Neural crest cell (in vitro differentiated cells): ENCODE measurements at places on chromosomes 11 and 22. TPM values are rescaled to one million over a fixed set of nuclear protein-coding genes. Genes with fewer than 3 reads are reported as not detected.
A peak's percentile ranks its signal among the peaks of the same experiment; 100 is the strongest.

Gene JHY
- total RNA-seq, result 1.9 and 2.3 TPM in 2 replicates

Gene KCNJ1
- not detected in 2 replicates for total RNA-seq

DNA sequence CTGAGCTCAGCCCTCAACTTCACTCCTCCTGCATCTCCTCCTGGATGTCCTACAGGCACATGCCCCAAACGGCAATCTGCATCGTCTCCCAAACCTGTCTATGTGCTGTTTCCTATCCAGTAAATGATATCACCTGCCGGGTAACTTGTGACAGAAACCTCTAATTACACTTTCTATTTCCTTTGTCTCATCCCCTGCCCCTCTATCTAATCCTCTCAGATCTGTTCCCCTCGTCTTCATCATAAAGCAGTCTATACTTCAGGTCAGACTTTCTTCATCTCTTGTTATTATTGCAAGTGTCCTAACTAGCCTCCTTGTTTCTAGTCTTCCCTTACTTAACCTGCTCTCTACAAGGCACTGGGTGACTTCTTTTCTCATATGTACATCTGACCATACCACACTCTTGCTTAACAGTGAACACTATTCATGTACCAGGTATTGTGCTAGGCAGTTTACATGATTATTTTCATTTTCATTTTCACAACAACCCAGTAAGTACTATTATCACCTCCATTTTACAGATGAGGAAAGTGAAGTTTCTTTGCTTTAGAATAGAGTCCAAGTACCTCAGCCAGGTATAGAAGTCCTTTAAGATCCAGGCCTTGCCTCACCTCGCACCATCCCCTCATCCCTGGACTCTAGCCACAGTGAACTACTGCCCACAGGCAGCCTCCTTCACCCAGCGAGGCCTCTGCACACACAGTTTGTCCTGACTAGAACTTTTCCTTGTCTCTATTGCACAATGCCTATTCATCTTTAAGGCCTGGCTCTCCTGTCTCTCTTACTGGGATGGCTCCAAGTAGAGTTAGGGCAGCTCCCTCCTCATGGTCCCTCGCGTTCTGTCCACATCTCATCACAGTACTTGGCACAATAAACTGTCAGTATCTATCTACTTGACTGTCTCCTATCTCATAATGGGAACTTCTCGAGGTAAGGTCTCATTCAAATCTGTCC is 22.1 kb upstream of the UCP3 start:
- DNase-seq, result no peak

DNA sequence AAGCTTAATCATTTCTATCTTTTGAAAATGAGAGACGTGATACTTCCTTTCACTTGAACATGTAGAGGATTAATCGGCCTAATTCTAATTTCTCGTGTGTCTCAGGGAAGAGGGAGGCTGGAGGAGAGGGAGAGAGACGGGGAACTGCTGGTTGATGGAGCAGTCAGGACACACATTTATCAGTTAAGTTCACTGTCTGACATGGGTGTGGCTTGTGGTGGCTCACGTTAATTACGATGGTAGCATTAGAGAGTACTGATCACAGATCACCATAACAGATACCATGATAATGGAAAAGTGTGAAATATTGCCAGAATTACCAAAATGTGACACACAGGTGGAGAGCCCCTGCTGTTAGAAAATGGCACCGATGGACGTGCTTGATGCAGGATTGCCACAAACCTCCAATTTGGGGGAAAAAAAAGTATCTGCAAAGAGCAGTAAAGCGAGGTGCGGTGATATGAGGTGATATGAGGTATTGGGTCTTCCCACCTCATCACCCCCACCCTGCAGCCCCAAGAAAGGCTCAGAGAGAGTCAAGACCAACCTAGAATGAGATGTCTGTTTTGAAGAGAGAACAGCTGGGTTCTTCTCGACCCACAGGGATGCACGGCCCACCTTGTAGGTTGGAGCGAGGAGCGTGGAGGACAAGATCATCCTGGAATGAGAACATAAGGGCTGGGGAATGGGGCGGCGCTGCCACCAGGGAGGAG is 19.7 kb downstream of the ZBED4 start:
- DNase-seq, result no peak

DNA sequence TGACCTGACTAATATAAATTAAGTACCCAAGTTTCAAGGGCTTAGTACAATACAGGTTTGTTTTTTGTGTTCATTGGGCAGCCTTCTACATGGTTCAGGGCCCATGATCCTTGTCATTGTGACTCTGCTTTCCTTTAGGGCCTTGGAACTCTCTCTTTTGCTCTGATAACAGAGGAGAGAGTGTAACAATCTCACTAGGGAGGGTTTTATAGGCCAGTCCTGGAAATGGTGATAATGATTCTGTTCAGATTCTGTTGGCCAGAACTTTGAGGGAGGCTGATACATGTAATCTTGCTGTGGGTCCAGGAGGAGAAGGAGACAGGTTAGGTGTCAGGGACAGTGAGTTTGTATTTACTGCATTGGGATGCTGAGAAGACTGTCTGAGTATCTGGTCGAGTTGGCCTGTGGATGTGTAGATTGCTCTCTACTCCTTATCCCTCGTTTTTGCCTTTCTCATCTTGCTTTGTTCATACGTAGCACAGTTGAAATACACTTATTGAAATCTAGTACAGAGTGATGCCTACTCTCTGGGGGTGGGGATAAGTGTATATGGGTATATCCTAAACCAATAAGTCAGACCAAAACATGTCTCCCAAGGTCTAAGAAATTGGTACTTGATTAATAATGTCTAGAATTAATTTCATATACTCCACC is 37.5 kb upstream of the HEPHL1 start:
- DNase-seq, result no peak

GRCh38 chr11:23840872-23841271 is 656.0 kb upstream of the LUZP2 start:
- DNase-seq, result no peak

DNA sequence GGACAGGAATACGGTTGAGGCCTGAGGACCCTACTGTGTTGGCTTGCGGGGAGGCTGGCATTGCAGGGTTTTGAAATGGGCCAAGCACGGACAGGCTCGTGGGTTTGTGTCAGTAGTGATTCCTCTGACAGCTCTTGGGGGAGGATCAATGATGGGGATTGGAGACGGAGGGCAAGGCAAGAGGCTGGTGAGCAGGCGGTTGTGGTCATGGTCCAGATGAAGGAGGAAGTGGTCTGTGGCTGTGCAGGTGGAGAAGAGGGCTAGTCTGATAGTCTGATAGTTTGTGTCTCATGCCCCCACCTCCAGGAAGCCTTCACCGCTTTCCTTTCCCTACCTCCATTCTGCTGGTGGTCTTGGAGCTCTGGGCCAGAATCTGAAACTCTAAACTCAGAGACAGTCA is 3.0 kb downstream of the MAFF start:
- DNase-seq, result no peak

Gene PRDM11
- 13.1 and 15.2 TPM in 2 replicates for total RNA-seq

Gene VPREB3
- not detected in 2 replicates for total RNA-seq

- peak; percentile 9 for DNase-seq
Measured at GRCh38 chr11:26297189-26297975, 34.5 kb upstream of the ANO3 start.

DNA sequence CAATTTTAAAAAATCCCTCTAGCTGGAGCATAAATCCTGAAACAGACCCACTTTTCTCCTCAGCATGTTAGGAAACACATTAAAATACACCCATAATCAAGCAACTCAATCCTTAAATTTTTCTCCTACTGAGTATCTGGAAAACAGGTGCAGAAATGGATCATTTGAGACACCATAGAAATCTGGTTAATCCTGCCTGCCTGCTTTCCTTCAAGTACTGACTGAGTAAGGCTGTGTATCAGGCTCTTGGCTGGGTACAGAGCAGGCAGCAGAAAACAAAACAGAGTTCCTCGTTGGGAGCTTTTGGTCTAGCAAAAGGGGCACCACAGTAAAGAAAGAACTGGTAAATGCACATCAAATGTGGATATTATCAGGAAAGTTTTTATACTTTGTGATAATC is 1.9 kb downstream of the KCNQ1OT1 start:
- no peak for DNase-seq

Gene GVQW3
- total RNA-seq, result 13.8 and 13.9 TPM in 2 replicates

GRCh38 chr11:64204464-64204989 is 2.0 kb upstream of the FERMT3 start:
- peak; percentile 49 for DNase-seq

- DNase-seq, result no peak
Measured at GRCh38 chr11:133966172-133966651, 9.4 kb upstream of the IGSF9B start.

Gene OR51B4
- not detected in 2 replicates for total RNA-seq

Gene INPP5J
- total RNA-seq, result 4.5 and 4.7 TPM in 2 replicates

DNA sequence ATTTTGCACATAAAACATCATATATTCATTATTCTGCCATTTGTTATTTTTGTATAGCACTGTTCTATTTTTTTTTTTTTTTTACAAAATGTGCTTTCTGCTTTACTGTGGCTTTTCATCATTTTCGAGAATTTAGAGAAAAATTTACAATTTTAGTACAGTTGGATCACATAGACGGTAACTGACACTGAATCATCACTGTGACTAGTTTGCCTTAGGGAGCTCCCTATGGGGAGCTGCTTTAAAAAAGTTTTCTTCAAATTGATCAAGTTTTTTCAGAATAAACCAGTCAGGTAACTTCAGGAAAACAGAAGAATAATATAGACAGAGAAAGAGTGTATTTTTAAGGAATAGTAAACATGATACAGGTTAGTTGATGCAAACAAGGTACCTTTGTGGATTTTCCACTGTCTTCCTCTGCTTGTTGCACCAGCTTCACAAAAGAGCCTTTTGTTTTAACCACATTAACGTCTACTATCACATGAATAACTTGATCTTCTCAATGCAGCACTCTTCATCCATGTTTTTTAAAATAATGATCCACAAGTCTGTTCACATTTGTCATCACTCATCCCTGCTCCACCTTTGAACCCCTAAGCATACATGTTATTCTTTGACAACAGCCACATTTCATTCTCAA is 327.0 kb downstream of the DYNC2H1 start:
- DNase-seq, result no peak

- no peak for DNase-seq
Measured at GRCh38 chr11:15884777-15885540, 471.4 kb downstream of the SOX6 start.

Gene NECTIN1
- 44.6 and 49.2 TPM in 2 replicates for total RNA-seq

Gene CNGA4
- 0.16 TPM in 1 of 2 replicates, not detected in the other for total RNA-seq

Gene TRIM6
- total RNA-seq, result 11.8 and 13.7 TPM in 2 replicates

DNA sequence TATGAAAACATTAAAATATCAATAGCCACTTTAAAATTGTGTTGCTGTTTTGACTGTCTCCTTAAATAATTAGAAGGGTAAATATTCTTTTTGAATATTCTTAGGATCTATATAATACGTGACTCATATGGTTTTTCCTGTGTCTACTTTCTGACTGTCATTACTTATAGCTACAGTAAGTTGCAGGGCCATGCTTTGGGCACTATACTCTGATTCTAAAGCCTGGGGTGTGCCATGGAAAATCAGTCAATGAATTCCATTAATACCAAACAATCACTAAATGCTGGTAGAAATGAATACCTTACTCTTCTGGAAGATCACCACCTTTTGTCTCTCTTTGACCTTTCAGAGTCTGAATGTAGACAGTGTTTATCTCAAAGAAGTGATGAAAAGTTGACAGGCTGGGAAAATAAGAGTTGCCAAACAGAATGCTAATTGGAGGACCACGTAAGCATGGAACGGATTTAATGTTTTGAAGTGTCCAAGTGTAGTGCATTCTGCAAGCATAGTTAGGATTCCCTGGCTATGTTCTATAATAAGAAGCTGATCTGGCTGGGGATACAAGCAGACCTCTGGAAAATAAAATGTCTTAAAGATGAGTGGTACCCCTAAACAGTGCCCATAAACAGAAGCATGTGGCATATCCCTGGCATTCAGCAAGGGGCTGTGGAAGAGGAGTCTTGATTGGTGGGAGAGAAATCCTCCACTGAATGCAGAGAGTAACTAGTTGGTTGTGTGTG is 16.8 kb downstream of the LUZP2 start:
- DNase-seq, result no peak

DNA sequence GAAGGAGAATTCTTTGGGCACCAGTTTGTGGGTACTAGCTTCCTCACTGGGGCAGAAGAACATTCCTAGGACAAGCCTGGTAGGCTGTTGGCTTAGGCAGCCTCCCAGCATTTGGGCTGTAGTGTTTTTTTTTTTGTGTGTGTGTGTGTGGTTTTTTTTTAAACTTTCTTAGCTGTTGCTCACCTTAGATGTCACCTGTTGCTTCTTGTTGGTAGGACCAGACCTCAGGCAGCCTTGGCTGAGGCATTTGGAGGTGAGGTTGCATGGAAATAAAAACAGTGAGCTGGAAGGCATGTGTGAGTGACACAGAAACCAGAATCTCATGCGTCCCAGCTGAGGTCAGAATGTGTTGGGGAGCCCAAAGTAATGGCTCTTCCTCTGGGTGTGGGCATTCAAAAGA is 21.3 kb downstream of the AMPD3 start:
- no peak for DNase-seq

DNA sequence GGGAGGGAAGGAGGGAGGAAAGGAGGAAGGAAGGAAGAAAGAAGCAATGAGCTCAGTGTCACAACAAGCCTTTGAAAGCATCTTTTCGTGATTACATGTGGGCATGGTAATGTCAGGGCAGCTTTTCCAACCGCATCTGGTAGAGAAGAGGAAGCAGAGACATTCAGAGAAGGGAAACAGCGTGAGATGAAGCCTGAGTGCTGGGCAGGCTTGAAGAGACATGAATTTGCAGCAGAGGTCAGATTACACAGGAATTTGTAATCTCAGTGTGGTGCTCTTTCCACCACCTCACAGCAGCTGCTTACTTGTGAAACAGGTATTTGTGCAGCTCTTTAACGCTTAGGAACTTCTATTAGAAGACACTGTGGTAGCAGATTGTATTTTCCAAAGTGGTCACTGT is 289.5 kb upstream of the C11orf87 start:
- DNase-seq, result no peak

Gene KBTBD4
- total RNA-seq, result 15.4 and 16.6 TPM in 2 replicates
